ENCODE measurements at places on chromosomes 12 and 14.

- no peak overlapping the region for H3K27ac ChIP-seq
- H3K27me3 ChIP-seq, result no peaks in the 10 kb centered on the region
- no peaks in the 10 kb centered on the region for H3K36me3 ChIP-seq
These were observed 1282.5 kb downstream of the TMEM121 start for GRCh38 chr14:106808907-106809306.

GRCh38 chr14:104610749-104611310, 6.3 kb upstream of the TMEM179 start:
- no peaks in the 10 kb centered on the region for H3K4me1 ChIP-seq
- no peak overlapping the region for H3K4me3 ChIP-seq
- H3K27ac ChIP-seq, result no peak overlapping the region
- no peak for DNase-seq
- H3K27me3 ChIP-seq, result peaks cover 35% of the 10 kb centered on the region

GRCh38 chr12:10448236-10448635, 4.9 kb downstream of the KLRC1 start:
- peaks cover 13% of the 10 kb centered on the region for H3K4me1 ChIP-seq
- DNase-seq, result no peak
- no peak overlapping the region for H3K4me3 ChIP-seq
- H3K36me3 ChIP-seq, result peaks cover 5% of the 10 kb centered on the region

- no peaks in the 10 kb centered on the region for H3K36me3 ChIP-seq
- H3K4me3 ChIP-seq, result no peak overlapping the region
- H3K4me1 ChIP-seq, result peaks cover 2% of the 10 kb centered on the region
These were observed 23.0 kb upstream of the JDP2 start for GRCh38 chr14:75404847-75405246.

DNA sequence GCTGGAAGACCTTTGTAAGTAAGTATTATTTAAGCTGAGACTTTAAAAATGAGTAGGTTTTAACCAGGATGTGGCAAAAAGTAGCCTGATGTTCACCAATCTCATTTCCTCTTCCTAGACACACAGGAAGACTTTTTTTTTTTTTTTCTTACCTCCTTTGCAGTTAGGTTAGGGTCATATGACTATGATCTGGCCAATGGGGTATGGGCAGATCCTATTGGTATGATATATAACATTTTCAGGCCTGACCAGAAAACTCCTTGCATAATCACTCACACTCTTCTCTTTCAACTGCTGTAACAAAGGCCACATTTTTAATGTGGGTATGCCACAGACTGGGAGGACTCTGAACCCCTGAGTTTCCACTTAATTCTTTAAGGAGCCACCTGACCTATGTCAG, 2.7 kb upstream of the RPS6KA5 start:
- peak overlapping the region; percentile 24 for H3K4me3 ChIP-seq
- no peaks in the 10 kb centered on the region for H3K27me3 ChIP-seq
- peaks cover 2% of the 10 kb centered on the region for H3K36me3 ChIP-seq
- H3K4me1 ChIP-seq, result peaks cover 63% of the 10 kb centered on the region

DNA sequence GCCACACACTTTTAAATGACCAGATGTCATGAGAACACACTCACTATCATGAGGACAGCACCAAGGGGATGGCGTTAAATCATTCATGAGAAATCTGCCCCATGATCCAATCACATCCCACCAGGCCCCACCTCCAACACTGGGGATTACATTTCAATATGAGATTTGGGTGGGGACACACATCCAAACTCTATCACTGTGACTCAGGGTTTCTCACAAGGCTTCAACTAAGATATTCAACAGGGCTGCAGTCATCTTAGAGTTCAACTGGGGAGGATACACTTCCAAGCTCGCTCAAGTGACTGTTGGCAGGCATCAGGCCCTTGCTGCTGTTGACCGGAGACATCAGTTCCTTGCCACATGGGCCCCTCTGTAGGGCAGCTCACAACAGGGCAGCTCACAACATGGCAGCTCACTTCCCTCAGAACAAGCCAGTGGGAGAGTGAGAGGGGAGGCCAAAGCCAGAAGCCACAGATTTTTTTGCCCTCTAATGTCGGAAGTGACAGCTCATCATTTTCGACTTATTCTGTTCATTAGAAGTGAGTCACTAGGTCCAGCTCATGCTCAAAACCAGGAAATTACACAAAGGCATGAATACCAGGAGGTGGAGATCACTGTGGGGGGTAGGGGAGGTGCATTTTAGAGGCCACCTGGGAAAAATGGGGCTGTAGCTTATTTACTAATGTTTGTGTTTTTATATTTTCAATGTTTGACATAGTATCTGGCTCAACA, 50.8 kb upstream of the PTHLH start:
- no peaks in the 10 kb centered on the region for H3K27me3 ChIP-seq
- no peaks in the 10 kb centered on the region for H3K36me3 ChIP-seq
- no peak overlapping the region for H3K4me3 ChIP-seq
- no peak for DNase-seq
- no peak overlapping the region for H3K27ac ChIP-seq
- no peaks in the 10 kb centered on the region for H3K4me1 ChIP-seq

DNA sequence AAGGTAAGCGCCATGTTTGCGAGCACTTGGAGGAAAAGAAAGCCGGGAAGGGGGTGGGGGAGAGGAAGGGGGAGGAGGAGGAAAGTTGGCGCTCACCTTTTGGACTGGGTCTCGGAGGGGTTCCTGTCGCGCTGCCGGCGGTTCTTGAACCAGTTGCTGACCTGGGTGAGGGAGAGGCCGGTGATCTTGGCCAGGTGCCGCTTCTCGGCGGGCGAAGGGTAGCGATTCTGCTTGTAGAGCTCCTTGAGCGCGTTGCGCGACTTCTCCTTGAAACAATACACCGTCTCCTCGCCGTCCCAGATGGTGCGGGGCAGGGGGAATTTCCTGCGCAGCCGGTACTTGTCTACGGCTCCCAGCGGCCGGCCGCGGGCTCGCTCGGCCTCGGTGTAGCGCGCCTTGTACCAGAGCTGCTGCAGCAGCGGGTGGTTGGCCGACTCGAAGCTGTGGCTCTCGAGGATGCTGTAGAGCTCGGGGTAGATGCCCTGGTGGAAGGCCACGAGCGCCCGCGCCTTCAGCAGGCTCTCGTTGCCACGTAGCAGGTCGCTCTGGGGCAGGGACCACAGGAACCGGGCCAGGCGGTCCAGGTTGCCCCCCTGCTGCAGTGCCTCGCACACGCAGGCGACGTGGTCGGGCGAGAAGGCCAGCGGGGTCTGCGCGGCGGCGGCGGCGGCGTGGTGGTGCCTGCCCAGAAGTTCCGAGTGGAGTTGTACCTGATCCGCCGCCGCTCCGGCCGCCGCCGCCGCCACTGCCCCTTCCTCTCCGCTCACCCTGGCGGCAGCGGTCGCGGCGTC, 840 bp downstream of the SIX4 start:
- H3K27me3 ChIP-seq, result peaks cover 68% of the 10 kb centered on the region
- no peak overlapping the region for H3K27ac ChIP-seq
- H3K4me3 ChIP-seq, result peak overlapping the region; percentile 78
- H3K36me3 ChIP-seq, result no peaks in the 10 kb centered on the region
- DNase-seq, result peak; percentile 33

- peaks cover 6% of the 10 kb centered on the region for H3K27me3 ChIP-seq
- no peaks in the 10 kb centered on the region for H3K36me3 ChIP-seq
- H3K4me1 ChIP-seq, result peaks cover 6% of the 10 kb centered on the region
- no peak for DNase-seq
These were observed 18.7 kb upstream of the CREBL2 start for GRCh38 chr12:12592930-12593329.

Data from activated naive CD8-positive, alpha-beta T cell treated with anti-CD3 and anti-CD28 coated beads, Interleukin-2, amount 50 U/mL, for 24 hours (primary cell).